ENCODE measurements at places on chromosomes 5 and 9.
A peak's percentile ranks its signal among the peaks of the same experiment; 100 is the strongest.

- peak; percentile 34 for DNase-seq
Measured at GRCh38 chr5:121199216-121199999, 652.3 kb upstream of the FTMT start.

DNA sequence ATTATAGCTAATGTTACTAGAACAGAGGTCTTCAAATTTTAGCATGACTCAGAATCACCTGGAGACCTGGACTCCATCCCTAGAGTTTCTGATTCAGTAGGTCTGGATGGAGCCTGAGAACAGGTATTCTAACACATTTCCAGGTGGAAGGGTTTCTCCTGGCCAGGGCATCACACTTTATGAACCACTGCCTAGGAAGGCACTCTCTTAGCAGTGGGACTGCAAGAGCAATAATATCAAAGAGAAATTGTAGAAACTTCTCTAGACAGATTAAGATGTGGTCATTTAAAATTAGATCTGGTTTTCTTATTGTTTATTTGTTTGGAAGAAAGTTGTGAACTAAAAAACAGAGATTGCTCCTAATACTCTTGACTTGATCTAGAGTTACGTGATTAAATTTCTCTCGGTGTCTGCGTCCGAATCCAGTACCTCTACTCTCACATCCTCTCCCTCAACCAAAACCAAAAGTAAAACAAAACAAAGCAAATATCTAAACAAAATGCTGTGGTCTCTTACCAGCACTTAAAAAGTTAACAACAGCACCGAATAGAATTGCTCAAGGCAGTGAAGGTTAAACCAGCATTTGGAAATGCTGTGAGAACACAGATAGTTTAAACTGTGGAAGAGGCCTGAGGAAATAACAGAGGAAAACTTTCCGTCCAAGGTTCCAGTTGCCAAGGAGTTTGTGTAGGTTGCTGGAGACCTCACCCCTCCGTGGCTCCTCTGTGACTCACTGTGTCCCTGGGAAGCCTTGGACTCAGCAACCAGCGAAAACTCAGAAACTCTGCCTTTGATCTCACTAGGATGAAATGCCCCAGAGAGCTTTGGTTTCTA is 193.4 kb downstream of the ARRDC3 start:
- DNase-seq = peak; percentile 79

GRCh38 chr9:132169672-132170392 is 8.0 kb downstream of the NTNG2 start:
- DNase-seq = peak; percentile 58

DNA sequence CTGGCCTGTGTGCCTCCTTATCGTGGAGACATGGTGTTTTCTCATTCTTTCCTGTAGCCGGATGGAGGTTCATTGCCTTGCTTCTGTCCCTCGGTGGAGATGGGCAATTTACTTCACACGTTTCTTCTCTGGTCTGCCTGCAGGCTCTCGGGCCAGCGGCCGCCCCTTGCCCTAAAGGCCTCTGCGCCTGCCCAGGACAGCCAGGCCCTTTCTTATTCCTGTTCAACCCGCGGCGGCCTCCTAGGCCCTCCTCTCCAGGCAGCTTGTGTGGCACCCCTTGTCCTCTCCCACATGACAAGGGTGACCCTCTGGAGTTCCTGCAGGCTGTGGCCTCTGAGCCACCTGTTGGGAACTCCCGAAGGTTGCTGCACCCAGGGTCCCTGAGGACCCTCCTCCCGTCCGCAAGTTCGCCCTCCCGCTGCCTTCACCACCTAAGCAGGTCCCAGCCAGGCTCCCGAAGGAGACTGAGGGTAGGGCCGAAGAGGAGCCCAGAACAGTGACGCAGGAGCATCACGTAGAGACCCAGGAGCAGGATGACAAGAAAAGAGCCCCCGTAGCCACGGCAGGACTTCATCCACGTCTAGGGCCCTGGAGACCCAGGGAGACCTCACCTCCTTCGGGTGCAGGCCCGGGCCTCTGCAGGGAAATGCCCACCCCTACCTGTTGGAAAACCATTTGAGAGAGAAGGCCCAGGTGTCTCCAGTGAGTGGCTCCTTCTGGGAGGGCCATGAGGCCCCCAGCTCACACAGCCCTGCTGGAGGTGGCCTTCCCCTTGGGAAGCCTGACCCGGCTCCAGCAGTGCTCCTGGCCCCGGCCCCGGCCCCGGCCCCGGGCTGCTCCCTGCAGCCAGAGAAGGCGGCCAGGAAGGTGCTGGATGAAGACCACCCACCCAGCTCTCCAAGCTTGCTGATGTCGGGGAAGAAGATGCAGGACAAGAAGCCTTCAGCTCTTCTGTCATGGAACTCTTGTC is 291.4 kb downstream of the TLE4 start:
- DNase-seq = no peak

DNA sequence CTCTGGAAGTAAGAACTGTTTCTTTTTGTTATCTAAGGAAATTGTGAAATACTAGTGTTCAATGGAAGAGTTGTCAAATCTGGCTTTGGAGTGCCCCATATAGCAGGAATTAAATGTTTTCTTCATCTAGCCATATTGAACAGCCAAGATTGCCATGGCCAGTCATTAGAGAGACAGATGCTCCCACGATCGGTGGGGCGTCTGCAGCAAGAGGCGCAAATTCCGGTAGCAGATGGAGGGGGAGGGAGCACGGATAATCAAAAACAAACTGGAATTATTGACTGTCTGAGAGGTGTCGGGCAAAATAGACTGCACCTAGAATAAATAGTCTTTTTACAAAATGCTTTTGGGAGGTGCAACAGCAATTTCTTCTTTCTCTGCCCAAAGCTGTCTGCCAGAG is 139.1 kb upstream of the FSTL4 start:
- no peak for DNase-seq

DNA sequence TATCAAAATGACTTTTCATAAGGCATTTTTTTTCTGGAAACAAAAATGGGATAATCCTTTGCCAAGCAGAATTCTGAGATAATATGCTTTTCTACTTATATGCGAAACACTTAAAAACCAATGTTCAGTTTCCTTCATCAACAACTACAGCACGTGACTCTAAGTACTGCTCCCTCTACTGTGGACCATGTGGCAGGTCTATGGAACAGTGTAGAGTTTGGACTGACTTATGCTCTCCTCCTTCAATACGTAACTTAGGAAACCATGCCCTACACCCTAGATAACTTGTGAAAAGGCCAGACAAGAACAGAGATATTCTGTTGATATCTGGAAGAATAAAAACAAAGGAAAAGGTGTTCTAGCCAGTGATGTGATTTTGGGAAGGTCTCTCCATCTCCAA is 111.3 kb upstream of the GNA14 start:
- DNase-seq = no peak

- DNase-seq = no peak
Measured at GRCh38 chr5:158560170-158560569, 539.5 kb downstream of the EBF1 start.

- DNase-seq = peak; percentile 81
Measured at GRCh38 chr9:130682421-130683121, 11.0 kb upstream of the EXOSC2 start.

DNA sequence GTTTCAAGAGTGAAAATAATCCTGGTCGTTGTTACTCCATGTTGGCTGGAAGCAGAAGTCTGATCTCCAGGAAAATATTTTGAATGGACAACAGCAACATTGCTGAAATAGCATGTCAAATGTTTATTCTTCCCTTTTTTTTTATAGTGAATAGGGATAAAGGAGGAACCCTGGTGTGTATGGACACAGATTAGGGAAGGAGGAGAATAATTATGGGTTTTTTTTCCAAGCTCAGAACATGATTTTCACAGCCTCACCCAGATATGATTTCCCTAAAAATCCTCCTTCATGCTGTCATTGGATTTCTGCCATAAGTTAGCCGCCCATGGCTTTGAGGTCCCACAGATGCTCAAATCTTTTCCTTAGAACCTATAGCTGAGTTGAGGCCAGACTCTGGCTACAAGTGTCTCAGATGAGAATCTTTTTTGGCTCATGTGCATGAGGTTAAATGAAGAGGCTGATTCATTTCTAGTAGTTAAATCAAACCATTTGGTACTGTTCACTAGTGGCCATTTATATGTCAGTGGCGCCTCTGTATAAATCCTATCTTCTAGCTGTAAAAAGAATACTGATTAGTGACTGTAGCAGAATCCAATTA is 65.5 kb upstream of the LIFR start:
- no peak for DNase-seq

- no peak for DNase-seq
Measured at GRCh38 chr5:145025775-145026174, 809.4 kb downstream of the PRELID2 start.

DNA sequence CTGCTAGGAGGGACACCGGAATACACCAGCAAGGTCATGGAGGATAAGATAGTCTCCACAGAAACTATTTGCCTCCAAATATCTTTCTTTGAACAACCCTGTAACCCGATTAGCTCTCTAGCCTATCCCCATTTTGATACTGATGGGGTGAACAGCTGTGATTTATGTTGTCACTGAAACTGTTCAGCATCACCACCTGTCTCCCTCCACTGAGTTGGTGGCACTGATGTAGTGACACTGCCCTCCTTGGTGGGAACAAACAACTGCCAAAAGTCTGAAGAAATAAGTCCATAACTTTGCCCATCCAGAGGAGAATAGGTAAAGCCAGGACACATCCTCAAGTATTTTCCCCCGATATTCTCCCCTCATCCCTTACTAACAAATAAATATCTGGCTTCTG is 24.3 kb upstream of the KCNV2 start:
- no peak for DNase-seq

GRCh38 chr5:150137997-150138396 is 17.6 kb downstream of the PDGFRB start:
- peak; percentile 55 for DNase-seq

- no peak for DNase-seq
Measured at GRCh38 chr9:136287960-136288753, 15.7 kb downstream of the CCDC187 start.

GRCh38 chr5:139638090-139638735 is 9.9 kb upstream of the CXXC5 start:
- DNase-seq = peak; percentile 87

DNA sequence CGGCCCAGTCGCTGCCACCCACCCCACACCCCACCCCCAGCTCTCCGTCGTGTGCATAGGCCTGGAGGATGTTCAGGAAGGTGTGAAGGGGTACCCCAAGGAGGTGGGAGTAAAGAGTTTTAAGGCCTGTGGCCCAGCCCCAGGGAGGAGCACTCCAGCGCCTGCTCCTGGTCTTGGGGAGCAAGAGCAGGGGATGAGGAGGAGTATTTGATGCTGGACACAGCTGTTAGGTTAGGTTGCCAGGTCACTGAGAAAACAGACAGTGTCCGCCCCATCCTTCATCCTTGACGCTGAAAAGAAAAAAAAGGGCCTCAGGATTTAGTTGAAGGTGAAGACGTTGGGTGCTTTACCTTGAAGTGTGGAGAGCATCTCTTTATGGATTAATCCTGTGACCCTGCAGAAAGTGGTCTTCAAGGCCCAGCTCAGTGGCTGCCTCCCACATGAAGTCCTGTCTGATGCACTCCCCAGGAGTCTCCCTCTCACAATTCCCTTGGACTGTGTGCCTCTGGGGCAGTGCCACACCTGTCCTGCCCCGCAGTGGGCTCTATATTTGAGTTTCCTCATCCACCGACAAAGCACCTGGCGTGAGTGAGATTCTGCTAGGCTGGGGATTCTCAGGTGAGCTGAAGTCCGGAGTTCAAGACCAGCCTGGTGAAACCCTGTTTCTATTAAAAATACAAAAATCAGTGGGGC is 101.8 kb downstream of the SPRY4 start:
- no peak for DNase-seq

DNA sequence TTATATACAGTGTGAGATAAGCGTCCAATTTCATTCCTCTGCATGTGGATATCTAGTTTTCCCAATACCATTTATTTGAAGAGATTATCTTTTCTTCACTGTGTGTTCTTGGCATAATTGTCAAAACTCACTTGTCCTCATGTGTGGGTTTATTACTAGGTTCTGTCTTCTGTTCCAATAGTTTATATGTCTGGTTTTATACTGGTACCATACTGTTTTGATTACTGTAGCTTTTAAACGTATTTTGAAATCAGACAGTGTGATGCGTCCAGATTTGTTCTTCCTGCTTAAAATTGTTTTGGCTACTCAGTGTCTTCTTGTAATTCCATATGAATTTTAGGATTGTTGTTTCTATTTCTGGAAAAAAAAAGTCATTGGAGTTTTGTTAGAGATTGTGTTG is 10.2 kb downstream of the NDUFAF2 start:
- no peak for DNase-seq

GRCh38 chr9:104319685-104320084 is 184.4 kb upstream of the OR13F1 start:
- DNase-seq = no peak

DNA sequence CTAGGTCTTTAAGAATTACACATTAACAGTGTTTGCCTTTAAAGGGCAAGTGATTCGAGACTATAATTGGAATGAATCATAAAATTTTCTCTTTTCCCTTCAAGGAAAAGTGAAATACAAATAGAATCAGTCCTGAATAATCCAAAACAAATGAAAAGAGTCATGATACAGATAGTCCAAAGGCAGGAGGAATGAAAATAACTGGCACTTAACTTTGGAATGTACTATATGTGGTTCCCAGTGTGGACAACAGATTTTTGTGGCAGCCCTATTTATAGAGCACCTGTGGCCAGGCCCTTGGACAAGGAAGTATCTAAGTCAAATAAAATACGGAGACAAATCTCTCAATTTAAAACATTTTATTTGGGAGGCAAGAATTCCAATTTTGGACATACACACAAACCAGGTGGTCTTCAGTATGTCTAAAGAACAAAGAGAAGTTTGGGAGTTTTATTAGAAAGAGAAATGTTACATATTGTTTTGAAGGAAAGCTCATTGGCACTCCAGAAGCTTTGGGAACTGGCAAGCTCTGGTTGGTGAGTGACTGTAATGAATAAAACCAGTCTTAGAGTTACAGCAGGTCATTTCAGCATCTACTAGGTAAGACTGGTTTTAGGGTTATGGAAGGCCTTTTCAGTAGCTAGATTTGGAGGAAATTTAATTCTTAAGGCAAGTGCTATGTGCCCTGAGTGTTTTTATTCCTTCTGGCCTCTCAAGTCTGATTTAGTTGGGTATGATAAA is 116.0 kb upstream of the PAM start:
- peak; percentile 61 for DNase-seq

DNA sequence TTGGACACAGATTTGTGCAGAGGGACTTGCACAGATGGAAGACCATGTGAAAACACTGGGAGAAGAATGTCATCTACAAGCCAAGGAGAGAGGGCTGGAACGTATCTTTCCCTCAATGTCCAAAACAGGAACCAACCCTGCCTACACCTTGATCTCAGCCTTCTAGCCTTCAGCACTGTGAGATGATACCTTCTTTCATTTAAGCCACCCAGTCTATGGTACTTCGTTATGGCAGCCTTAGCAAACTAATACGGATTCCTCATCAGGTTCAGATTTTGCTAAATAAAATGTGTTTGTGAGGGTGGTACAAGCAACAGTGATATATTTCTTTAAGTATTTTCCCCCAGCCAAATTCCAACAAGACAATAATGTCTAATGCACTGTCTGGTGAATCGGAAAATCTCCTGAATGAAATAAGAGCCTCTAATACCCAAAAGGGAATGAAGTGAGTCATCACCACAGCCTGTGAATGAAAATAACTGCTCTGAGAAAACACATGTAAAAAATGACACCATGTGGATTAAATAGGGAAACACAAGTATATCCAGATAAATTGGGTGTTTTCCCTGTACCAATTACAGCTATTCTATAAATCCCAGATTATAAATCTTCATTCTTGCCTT is 182.8 kb upstream of the TARS1 start:
- DNase-seq = peak; percentile 91

All from EH (cell line).